Activated effector memory CD4-positive, alpha-beta T cell treated with anti-CD3 and anti-CD28 coated beads, Interleukin-2, amount 50 U/mL, for 16 hours (primary cell): ENCODE measurements at places on chromosomes 6 and 20.

DNA sequence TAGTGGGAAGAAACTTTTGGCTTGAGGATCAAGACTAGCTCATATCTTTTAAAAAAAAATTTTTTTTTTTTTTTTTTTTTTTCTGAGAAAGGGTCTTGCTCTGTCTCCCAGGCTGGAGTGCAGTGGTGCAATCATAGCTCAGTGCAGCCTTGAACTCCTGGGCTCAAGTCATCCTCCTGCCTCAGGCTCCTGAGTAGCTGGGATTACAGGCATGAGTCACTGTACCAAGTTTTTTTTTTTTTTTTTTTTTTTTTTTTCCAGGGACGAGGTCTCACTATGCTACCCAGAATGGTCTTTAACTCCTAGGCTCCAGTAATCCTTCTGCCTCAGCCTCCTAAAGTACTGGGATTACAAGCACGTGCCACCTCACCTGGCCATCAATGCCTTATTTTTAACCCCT, 27.9 kb downstream of the GCLC start:
- no peak for DNase-seq

DNA sequence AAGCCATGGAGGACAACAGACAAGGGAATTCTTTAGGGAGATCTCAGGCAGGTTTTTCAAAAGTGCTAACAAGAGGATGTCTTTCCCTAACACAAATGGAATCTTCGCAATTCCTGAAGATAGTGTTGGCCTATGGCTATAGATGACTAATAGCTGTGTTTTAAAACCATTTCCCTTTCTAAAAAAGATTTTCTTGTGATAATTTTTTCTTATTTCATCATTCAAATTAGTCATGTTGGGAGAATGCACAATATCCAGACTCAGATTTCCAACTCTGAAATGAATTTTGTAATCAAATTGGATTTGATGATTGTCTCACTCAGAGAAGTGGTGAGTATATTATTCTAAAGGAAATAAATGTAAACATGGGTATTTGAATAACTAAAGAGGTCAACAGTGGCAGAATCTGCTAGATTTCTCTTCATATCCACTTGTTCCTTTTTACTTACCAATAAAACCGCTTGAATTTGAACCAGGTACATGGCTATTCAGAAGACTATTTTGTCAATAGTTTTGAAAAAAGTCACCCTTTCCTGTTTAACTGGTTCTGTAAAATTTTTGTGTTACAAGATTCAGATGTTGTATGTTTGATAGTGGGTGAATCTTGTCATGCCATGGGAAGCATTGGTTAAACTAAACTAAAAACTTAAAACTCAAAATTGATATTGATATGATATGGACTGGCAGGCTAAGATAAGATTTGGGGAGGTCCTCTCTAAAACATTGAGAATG, 1223.7 kb upstream of the EYS start:
- DNase-seq = no peak

- DNase-seq = no peak
Observed at GRCh38 chr6:154758125-154758524, 24.9 kb downstream of the SCAF8 start.

DNA sequence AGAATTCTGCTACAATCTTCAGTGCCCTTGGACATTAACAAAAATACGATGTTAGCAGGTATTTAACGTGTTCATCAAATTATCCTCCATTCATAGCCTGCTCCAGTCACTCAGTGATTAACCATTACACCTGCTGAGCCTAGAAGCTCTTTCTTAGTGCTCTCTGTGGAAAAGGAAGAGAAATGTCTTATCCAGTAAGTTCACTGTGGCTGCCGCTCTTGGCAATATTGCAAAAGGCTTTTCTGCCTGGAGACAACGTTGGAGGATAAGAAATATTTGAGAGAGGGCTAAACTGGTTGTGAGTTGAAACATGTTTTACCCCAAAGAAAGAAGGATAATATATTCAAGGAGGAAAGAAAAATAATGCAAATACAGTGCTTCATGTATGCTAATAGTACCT, 217.4 kb upstream of the HSF2 start:
- DNase-seq = no peak

- DNase-seq = no peak
Observed at GRCh38 chr6:163813979-163814493, 399.5 kb downstream of the QKI start.

DNA sequence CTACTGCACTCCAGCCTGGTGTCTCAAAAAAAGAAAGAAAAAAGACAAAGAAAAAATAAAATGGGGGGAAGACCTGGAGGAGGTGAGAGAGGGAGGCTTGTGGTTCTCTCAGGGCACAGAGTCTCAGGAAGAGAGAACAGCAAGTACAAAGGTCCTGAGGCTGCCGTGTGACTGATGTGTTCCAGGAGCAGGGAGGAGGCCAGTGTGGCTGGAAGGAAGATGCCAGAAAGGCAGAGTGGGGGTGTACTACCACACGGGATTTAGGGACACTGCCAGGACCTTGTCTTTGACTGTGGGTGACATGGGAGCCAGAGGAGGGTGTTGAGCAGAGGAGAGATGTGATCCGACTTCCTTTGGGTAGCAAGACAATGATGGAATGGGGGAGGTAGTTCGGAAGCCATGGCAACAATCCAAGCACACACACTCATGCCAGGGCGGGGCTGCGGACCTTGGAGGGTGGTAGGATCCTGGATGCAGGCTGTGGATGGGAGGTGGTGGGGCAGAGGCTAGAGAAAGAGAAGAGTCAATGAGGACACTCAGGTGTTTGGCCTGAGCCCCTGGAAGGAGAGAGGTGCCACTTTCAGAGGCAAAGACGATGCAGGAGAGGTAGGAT, 136.4 kb upstream of the PTPN1 start:
- DNase-seq = no peak

- no peak for DNase-seq
Observed at GRCh38 chr20:25726357-25726756, 29.7 kb upstream of the ZNF337 start.

DNA sequence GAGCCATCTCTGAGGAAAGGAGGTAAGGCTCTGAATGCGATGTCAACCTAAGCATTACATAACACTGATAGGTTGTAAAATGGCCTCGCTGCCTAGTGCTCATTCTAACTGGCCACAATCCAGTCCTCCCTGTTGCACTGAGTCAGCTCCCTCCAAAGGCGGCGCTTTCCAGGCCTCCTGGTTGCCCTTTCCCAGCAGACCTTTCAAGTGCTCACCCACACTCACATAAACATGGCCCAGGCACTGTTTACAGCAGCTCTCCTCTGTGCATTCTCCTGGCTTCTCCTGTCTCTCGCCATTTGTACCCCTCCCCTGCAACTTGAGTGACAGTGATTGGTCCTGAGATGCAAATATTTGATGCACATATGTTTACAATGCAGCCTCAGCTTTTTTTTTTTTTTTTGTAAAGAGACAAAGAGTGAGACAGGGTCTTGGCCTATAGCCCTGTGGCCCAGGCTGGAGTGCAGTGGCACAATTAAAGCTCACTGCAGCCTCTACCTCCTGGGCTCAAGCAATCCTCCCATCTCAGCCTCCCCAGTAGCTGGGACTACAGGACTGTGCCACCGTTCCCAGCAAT, 36.8 kb upstream of the PRND start:
- no peak for DNase-seq

- DNase-seq = no peak
Observed at GRCh38 chr6:14644381-14644780, 526.8 kb downstream of the CD83 start.

DNA sequence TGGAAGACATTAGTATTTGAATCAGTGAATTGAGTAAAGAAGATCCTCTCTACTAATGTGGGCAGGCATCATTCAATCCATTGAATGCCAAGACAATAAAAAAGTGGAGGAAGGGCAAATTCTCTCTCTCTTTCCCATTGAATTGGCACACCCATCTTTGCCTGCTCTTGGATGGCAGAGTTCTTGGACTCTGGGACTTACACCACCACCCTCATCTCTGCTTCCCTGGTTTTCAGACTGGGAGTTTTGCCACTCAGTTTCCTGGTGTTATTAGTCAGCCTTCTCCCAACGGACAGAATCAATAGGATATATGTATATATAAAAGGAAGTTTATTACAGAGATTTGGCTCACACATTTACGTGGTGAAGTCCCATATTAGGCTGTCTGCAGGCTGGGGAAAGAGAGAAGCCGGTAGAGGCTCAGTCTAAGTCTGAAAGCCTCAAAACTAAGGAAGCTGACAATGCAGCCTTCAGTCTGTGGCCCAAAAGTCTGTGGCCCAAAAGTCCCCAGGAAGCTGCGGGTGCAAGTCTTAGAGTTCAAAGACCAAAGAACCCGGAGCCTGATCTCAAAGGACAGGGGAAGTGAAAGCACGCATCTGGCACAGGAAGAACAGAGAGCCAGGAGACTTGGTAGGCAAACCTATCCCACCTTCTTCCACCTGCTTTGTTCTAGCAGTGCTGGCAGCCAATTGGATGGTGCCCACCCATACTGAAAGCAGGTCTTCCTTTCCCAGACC, 64.4 kb downstream of the SMPDL3A start:
- no peak for DNase-seq

DNA sequence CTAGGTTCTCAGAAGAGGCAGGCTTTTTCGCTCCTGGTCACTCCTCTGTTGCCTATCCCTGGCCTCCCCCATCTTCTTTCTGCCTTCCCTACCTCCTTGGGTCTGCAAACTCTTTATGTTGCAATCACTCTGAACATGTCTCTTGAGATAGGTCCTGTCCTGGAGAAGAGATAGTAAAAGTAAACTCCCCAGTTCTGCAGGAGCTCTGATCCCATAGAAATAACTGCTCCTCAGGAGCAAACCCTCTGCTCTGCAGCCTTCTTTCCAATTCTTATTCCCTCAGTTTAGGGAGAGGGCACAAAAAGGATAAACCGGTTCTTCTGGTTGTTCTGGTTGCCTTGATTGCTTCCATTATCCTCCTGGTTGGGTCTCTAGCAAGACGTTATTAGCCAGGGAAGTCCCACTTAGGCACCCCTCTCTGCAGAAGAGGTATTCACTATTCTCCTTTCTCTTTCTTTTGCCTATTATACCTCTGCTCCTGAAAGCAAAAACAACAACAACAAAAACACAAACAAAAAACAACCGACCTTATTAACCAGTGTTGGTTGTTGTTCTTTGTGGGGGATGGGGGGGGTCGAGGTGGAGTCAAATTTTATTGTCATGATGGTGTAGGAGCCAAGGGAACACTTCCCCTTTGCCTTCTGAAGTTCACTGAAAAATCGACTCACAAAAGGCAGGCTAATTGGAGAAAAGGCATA, 973 bp downstream of the TRIM38 start:
- no peak for DNase-seq

GRCh38 chr6:51265426-51265825, 446.8 kb downstream of the TFAP2B start:
- DNase-seq = no peak

- DNase-seq = no peak
Observed at GRCh38 chr6:37565267-37566110, 65.8 kb upstream of the CCDC167 start.

GRCh38 chr6:33254591-33254990, 17.1 kb downstream of the VPS52 start:
- DNase-seq = peak; percentile 30

DNA sequence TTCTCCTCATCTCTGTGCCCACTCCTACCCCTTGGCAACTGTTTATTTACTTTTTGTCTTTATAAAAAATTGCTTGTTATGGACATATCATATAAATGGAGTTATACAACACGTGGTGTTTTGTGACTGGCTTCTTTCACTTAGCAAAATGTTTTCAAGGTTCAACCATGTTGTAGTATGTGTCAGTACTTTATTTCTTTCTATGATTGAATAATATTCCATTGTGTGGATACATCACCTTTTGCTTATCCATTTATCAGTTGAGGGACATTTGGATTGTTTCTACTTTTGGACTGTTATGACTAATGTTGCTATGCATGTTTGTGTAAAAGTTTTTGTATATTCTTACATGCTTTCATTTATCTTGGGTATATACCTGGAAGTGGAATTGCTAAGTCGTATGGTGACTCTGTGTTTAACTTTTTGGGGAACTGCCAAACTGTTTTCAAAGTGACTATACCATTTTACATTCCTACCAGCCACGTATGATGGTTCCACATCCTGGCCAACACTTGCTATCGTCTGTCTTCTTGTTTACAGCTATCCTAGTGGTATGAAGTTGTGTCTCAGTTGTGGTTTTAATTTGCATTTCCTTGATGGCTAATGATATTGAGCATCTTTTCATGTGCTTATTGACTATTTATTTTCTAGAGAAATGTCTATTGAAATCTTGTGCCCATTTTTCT, 84.4 kb downstream of the SLX4IP start:
- DNase-seq = no peak

- DNase-seq = no peak
Observed at GRCh38 chr20:50636601-50637540, 54.5 kb downstream of the RIPOR3 start.

DNA sequence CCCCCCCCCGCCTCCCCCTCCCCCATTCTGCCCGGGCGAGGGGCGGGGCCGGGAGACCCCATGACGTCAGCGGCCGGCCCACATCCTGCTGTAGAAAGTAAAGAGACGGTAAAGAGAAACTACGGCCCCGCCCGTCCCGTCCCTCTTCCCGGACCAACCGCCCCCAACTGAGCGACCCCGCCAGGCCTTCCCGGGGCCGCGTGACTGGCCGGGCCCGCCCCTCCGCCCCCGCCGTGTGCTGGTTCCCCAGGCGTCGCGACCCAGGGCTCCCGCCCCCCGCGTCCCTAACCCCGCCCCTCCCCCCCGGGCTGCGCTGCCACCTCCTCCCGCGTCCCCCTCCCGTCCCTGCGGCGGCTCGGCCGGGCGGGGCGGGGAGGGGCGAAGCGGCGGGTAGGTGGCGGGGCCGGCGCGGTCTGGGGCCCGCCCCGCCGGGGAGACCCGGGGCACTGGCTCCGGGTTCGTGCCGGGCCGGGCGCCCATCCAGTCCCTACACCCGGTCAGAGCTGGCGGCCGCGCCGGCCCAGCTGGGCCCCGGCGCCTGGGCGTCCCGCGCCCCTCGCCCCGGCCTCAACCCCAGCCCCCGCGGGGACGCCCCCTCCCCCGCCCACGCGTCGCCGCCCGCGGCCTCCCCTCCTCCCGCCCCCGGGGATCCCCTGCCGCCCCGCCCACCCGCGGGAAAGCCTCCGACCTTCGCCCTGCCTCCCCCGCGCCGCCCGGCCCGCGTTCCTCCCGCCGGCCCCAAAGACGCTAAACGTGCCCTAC, 655 bp upstream of the HIVEP1 start:
- DNase-seq = peak; percentile 98

DNA sequence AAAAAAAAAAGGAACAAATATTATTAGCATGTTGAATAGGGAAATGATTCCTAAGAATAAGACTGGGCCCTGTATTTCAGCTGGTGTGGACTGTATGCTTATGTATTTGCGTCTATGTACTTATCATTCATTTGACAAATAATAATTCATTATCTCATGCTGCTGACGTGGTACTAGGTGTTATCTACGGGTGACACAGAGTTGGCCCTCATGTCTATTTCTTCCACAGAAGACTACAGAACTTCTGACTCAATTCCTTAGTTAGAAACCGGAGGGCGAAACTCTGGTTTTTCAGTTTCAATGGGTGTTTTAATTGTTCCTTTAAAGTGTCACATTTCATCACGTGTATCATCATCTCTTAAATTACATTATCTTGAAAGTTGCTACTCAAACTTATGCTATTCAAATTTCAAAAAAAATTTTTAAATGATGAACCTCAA, 305.9 kb downstream of the CLIC5 start:
- no peak for DNase-seq

- no peak for DNase-seq
Observed at GRCh38 chr6:113184736-113185135, 672.4 kb upstream of the MARCKS start.

- DNase-seq = no peak
Observed at GRCh38 chr6:71012866-71013469, 56.1 kb upstream of the B3GAT2 start.

- no peak for DNase-seq
Observed at GRCh38 chr20:58019850-58020625, 208.4 kb downstream of the ANKRD60 start.
